ENCODE measurements at places on chromosomes 1 and 21.

GRCh38 chr1:103171041-103171590 is 62.8 kb upstream of the COL11A1 start:
- DNase-seq: no peak

GRCh38 chr1:66245691-66246090 is 288.3 kb upstream of the SGIP1 start:
- DNase-seq: no peak

DNA sequence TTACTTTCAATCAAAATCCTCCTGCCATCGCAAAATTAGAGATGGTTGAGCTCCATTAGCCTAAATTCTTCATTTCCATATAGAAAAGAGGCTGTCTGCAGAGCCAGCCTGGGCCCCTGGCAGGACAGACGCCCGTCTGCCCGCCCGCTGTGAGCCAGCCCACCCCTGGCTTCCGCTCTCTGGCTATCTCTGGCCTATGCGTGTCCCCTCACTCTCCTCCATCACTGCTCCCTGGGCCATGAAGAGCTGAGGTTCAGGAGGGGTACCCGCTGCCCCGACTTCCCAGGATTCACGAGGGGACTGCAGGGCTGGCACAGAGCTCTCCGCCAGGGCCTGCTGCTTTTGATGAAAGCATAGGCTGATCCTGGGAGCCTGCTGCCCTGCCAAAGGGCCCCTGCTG is 117.6 kb downstream of the CASZ1 start:
- peak; percentile 78 for DNase-seq

- DNase-seq: no peak
These were observed 162.4 kb upstream of the DUSP10 start for GRCh38 chr1:221904319-221904718.

GRCh38 chr1:90319918-90320317 is 325.0 kb downstream of the ZNF326 start:
- no peak for DNase-seq

DNA sequence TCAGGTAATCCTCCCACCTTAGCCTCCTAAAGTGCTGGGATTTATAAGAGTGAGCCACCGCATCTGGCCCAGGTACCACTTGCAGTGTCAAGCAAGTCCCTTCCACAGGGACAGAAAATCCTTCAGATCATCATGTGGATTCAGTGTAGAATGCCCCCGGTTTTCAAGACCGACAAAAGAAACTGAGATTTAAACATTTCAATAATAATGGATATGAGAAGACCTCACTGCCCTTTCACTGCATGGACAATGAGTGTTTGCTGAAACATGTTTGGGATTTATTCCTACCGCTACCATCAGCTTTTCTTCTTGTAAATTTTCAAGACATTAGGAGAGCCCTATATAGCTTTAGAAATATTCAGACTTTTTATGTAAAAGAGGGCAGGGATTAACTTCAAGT is 41.5 kb downstream of the HTR6 start:
- no peak for DNase-seq

DNA sequence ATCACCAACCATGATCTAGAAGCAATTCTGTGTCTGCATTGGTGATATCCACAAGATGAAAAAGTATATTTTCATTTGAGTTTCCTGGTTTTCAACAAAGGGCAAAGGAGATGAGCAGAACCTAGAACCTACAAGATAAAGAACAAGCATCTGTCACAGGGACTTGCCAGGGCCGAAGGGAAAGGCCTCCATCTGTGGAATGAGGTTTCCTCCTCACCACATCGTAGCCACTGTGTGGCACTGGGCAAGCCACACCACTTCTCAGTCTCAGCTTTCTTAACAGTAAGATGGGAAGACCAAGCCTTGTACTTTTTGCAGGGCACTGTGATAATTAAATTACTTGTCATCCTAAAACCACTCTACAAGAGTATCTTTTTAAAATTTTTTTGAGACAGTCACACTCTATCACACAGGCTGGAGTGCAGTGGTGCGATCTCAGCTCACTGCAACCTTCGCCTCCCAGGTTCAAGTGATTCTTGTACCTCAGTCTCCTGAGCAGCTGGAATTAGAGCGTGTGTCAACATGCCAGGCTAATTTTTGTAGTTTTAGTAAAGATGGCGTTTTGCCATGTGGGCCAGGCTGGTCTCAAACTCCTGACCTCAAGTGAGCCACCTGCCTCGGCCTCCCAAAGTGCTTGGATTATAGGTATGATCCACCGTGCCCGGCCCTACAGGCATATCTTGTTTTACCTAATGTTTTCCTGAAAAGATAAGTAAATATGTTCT is 45.8 kb downstream of the ARHGEF11 start:
- DNase-seq: no peak

GRCh38 chr1:1164361-1164700 is 9.3 kb upstream of the TTLL10 start:
- DNase-seq: no peak

DNA sequence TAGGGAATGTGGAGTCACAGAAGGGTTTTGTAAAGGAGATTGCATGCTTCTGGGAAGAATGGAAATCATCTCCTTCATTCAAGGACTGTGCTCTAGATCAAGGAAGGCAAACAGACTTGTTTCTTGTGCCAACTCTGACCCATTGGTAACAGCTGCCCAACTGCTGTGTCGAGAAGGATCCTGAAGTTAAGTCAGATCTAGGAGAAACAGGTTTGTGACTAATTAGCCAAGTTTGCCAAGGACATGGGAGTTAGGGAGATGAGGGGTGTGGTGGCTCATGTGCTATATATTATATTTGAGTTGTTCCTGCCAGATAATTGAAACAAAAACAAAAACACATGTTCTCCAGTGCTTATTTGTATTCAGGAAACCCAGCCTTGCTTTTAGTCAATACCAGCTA is 251.2 kb upstream of the USP24 start:
- no peak for DNase-seq

GRCh38 chr1:22500058-22500457 is 48.4 kb downstream of the ZBTB40 start:
- no peak for DNase-seq

DNA sequence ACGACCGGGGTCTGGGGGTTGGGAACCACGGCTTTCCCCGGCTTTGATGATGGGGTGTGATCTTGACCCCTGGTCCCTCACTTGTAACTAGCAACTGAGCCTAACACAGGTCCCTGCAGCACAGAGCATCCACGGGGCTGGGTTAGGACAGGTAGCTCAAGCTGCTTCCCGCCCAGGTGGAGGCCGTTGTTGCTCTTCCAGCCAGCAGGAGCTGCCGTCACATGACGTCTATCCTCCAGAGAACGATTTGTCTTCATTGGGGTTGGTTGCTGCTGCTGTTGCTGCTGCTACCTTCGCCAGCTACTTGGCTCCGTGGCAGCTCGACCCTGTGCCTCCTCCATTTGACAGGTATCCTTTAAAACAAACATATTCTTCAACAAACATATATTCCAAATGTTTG is 74.3 kb upstream of the ADAR start:
- DNase-seq: no peak

- DNase-seq: no peak
These were observed 40.7 kb downstream of the COQ8A start for GRCh38 chr1:226980565-226981385.

DNA sequence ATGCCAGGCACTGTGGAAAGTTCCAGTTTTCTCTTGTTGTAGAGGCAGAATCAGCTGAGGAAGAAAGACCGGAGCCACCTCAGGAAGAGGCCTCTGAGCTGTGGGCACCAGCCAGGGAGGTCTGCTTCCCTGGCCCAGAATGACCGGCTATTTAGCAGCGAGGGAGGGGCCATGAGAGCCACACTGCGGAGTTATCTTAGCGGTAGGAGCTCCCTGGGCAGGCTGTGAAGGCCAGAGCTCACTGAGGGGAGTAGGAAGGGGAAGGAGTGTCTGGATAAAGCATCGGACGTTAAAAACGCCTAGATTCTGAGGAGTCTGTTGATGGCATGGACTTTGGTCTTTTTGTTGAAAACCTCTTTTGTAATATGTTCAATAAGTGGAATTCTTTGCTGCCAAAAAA is 36.5 kb downstream of the TSEN15 start:
- no peak for DNase-seq

DNA sequence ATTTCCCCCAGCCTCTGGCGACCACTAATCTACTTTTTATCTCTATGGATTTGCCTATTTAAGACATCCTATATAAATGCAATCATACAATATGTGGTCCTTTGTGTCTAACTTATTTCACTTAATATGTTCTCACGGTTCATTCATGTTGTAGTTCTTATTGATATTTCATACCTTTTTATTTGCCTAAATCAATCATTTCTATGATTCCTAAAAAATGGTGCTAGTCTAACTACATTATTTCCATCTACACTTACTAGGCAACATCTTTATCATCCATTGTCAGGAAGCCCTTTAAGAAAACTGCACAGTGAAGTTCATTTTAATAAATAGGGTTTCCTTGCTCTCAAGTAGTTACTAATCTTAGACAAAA is 380 bp upstream of the FBXO28 start:
- DNase-seq: no peak

Data from WERI-Rb-1 (cell line).